ENCODE measurements at places on chromosomes 6 and 20.

DNA sequence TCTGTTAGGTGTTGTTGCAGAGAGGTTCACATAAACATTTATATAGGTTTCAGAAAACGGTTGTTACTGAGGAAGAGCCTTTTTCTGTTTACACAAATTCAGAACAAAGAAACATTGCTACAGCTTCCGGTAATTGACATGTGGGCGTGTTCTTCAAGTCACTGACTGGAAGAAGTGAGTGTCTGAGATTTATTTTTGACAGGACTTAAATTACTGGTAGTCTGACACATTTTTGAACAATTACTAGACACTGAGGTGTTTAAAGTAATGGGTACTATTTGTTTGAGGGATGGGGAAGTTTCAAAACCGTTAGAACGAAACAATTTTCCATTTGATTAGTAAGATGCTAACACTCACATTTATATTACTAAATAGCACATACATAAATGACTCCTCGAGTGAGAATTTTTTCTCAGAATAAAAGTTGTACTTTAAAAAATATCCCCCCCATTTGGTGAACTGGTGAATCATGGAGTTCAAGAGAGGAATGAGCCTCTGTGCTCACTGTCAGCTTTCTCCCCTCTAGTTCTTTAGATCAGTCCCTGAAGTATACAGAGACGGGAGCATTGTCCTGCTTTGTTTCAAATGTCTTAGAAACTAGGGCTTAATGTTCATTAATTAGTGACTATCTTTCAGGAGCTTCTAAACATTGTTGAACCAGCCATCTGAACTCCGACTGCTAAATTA, 98.7 kb downstream of the TSHZ2 start:
- peak; percentile 21 for DNase-seq

DNA sequence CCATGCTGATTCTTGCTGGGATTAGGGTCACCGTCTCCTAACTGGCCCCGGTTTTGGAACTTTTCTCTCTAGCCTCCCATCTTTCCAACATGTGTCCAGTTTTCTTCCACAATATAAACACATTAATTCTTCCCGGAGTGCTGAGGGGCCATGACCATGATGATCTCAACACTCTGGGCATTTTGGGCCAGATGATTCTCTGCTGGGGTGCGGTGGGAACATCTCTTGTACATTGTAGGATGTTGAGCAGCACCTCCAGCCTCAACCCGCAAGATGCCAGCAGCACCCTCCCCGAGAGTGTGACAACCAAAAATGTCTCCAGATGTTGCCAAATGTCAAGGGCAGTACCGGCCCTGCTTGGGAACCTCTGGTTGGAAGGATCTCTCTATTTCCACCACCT, 164.8 kb downstream of the TFAP2C start:
- no peak for DNase-seq

GRCh38 chr6:22214314-22214713, 82.5 kb downstream of the PRL start:
- DNase-seq = no peak

DNA sequence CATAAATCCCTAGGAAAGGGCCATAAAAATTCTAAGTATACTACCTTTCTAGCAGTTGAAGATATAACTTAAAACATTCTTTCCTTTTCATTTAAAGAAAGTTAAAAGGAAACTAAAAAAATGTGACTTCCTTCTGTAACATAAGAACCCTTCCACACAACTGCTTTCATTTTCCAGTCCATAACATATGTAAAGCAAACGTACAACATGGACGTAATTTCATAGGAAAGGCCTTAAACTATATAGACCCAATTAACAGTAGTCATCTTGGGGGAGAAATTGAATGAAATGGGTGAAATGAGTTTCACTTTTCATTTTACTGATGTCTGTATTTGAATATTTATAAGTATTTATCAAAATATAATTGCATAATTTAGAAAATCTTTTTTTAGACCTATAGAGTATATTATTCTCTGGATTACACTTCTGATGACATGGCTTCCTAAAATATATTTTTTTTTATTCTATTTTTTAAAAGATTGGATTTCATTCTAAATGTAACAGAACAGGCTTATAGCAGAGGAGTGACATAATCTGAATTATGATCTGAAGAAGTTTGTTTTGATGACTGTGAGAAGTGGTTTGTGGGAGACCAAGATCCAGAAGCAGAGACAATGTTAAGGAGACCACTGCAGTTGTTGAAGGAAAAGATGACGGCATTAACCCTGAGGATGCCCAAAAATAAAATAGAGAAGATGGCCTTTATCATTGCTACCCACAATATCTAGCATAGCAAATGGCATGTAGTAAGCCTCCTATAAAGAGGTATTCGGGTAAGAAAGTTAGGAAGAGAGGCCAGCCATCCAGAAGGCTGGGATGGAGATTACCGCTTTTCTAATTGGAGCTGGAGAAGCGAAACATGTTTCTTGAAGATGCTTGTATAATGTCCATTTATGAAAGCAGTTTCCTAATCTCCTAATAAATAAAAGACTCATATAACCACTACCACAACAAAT, 260.4 kb downstream of the PTPRK start:
- DNase-seq = no peak

DNA sequence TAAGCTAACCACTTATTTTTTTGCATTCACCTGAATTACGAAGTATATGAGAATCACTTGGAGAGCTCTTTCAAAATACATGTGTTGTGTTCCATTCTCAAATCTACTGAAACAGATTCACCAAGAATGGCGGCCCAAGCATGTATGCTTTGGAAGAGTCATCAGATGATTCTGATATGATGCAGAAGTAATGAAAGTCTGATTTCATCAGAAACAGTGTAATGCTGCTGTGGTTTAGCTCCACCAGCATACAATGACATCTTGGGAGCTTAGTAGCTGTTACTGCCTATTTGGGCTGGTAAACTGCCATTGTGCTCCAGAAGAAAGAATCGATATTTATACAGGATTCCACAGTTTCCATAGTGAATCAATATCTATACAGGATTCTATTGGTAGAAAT, 52.9 kb downstream of the UBR2 start:
- DNase-seq = no peak

DNA sequence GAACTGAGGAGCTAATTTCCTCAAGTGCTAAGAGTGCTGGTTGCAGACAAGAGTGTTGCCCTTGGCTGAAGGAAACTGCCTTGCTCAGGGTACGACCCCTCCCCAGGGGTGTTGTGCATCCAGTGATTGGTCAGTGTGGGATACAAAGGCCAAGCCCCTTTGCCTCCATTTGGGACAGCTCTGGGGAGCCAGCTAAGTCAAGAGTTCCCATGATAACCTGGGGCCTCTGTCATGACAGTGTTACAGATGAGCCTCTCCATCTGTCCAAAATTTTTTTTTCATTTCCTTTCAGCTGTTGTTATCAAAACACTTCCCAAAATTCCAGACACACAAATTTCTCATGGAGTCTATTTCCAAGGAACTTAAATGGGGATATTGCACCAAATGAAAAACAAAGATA, 93.3 kb downstream of the HS3ST5 start:
- DNase-seq = no peak

DNA sequence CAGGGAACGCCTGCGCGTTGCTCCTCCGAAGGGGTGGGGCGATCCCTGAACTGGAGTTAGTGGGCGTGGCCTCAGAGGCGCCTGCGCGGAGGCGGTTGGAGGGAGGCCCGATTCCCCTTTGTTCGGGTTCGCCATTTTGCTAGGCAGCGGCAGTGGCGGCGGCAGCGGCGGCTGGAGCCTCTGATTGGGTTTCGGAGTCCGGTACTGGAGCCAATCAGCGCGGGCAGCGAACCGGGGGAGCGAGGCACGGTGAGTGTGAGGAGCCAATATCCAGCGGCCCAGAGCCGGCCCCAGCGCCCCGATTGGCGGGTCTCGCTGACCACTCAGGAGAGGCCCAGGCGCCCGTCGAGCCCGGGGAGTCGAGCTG, at the start of gene NFYA:
NFYA (plus strand) TSS at position 139 of the 367 bp plus-strand sequence. CDS start 6,116 bp downstream, outside the sequence.
- no peak for DNase-seq

DNA sequence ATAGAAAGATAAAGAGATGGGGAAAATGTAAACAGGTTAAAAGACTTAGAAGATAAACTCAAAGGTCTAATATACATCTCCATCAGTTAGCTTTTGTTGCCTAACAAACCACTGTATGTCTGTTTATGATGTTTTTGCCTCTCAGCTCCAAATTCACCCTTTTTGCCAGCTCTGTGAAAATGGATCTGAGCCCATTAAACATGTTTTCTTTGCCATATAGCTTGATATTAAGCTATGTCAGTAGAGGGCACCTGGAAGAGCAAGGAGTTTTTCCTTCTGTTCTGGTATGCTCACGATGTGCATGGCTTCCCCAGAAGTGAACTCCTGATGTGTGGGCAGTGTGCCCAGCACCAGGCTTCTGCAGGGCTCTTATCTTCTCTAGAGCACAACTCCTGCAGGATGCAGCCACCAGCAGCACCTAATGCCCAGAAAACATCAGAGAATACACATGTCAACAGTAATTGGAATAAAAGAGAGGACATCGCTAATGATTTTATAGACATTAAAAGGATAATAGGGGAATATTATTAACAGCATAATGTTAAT, 14.6 kb upstream of the SNX9 start:
- DNase-seq = no peak

GRCh38 chr6:22059126-22059525, 237.7 kb downstream of the PRL start:
- DNase-seq = no peak

DNA sequence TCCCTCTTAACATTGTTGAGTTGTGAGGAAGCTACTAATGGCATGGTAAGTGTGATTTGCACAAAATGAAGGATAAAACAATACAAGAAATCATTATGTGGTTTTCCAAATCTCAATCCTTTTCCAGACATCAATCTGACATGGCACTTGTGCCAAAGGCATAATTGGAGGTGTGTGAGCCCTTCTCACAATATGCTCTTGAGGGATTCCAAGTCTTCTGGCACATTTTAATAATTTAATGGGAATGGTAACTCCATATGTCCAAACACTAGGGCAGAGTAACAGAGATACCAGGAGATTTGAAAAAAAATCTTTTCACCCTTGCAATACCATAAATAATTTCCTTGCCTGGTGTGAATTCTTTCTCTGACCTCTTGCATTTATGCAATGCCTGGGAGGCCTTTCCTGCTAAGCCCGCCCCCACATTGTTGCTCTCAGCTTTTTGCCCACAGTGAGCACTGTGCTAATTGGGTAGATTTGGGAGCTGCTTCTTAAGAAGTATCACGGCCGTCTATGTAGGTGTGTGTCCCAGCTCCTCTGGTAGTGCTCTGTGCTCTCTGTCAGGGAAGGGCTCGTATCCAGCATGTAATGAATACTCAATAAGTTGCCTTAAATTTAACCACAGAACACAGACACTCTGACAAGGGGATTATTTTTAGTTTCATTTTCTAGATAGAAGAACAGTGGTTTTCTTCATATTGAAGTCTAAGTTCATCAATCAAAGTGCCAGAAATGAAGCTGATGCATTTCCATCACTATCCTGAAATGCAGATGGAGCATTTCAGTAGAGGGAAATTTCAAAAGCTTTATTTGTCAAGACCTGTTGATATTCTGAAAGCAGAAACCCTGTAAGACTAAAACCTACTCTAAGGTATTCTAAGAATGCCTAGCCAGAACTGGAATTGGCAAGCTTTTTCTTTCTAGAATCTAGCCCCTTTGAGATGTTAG, 54.4 kb upstream of the CEP85L start:
- no peak for DNase-seq

DNA sequence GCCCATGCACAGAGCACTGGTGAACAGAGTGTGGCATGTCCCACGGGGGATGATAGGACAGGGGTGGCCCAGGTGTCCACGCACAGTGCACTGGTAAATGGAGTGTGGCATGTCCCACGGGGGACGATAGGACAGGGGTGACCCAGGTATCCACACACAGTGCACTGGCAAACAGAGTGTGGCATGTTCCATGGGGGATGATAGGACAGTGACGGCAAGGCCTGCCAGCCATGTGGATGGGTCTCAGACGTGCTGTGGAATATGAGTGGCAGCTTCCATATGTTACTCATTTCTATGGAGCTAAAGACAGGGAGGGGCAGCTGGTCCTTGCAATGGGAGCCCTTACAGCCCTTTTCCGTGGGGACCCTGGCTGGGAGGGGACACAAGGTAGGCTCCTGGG, 168.7 kb downstream of the CDH4 start:
- DNase-seq = no peak

GRCh38 chr6:1311400-1312202, at the start of gene FOXQ1:
TSS of gene FOXQ1 (plus strand) at chr6:1312098. CDS start at chr6:1312705, 607 bp downstream.
- DNase-seq = peak; percentile 41

GRCh38 chr6:97462031-97462430, 179.0 kb upstream of the MMS22L start:
- DNase-seq = no peak

GRCh38 chr6:36984581-36985416, 1.2 kb downstream of the MTCH1 start:
- DNase-seq = peak; percentile 37

DNA sequence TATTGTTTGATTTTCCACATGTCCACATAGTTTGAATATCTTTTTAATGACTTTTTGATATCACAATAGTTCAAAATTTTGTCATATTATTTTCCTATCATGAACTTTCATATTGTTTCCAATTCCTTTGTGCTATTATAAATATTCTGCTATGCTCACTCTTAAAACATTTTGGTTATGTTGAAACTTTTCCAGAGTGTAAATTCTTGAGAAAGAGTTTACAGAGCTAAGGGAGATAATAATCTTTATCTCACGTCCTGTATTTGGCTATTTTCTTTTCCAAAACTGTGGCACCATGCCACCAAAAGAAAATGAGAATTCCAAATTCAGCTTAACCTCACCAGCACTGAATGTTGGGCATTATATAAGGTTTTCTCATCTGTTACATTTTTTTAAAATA, 210.9 kb downstream of the TFAP2B start:
- DNase-seq = no peak

GRCh38 chr6:87176493-87176892, 21.1 kb downstream of the ZNF292 start:
- no peak for DNase-seq

DNA sequence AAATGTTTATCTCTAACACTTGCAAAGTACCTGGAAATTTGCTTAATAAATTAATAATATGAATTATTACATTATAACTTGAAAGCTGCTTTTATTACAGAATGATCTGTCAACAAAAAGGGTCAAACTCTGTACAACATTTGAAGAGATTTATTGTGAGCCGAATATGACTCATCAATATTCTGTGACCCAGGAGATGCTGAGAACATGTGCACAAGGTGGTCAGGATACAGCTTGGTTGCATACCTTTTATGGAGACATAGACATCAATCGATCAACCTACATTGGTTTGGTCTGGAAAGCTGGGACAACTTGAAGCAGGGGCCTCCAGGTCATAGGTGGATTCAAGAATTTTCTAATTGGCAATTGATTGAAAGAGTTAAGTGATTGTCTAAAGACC, 79.0 kb downstream of the RNASET2 start:
- no peak for DNase-seq
